ENCODE measurements at places on chromosomes 12 and 14.
A peak's percentile ranks its signal among the peaks of the same experiment; 100 is the strongest.

GRCh38 chr12:29744365-29744764, 39.4 kb downstream of the TMTC1 start:
- DNase-seq, result no peak

DNA sequence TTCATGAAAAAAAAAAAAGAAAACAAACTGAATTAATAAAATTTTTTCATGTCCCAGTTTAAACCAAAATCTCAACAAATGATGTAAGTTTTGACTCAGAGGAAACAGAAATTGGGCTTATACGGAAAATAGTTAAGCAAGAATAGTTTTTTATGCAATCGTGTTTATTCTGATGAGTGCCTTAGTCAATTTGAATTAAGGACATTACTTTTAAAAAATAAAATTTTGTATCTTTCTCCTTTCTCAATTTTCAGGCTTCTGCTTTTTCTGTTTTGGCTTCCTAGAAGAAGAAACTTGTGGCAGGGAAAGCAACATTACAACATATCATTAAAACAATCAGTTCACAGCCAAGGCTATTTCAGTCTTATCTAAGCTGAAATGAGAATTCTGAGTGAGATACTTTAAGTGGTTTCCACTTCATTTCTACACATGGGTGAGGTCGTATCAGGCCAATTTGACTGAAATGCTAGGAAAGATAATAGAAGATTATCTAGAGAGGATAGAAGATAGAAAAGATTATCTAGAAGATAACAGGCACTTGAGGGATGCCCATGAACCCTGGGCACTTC, 52.4 kb downstream of the BCL2L14 start:
- no peak for DNase-seq

- DNase-seq, result no peak
These were observed 18.8 kb downstream of the MVK start for GRCh38 chr12:109592195-109592904.

DNA sequence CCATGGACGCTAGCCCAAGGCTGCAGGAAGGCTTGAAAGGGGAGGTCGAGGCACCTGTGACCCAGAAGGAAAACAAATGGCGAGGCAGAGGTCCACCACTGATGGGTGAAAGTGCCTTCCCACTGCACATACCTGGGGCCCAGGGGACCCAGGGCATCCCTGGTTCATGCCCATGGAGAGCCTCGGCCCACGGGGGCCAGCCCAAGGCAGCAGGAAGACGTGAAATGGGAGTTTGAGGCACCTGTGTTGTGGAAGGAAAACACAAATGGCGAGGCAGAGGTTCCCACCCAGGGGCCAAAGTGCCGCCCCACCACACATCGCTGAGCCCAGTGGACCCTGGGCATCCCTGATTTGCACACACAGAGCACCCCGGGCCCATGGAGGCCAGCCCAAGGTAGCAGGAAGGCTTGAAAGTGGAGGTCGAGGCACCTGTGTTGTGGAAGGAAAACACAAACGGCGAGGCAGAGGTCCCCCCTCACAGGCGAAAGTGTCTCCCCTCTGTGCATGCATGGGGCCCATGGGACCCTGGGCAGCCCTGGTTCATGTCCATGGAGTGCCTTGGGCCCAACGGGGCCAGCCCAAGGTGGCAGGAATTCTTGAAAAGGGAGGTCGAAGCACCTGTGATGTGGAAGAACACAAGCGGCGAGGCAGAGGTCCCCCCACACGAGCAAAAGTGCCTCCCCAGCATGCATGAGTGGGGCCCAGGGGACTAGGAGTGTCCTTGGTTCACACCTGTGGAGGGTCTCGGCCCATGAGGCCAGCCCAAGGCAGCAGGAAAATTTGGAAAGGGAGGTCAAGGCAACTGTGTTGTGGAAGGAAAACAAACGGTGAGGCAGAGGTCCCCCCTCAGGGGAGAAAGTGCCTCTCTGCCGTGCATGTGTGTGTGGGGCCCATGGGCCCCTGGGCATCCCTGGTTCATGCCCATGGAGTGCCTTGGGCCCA, 383.3 kb downstream of the ALG10 start:
- peak; percentile 1 for DNase-seq

Measured in urothelium cell line (cell line).